ENCODE measurements at places on chromosomes 5 and 9. TPM values are rescaled to one million over a fixed set of nuclear protein-coding genes. Genes with fewer than 3 reads are reported as not detected.

Gene ANKRD34B
- not detected for total RNA-seq

Gene RXRA
- 19.7 TPM for total RNA-seq

Gene SPINK13
- total RNA-seq, result not detected

Gene SPATA31A5
- not detected for total RNA-seq

Gene SLC6A7
- total RNA-seq, result not detected

Gene FOXD4L5
- total RNA-seq, result not detected

Gene GPSM1
- total RNA-seq, result 34.2 TPM

Gene HSPA9
- 396 TPM for total RNA-seq

Gene DRD1
- total RNA-seq, result not detected

Gene LCP2
- not detected for total RNA-seq

Gene GRIN1
- total RNA-seq, result not detected

Gene MARVELD2
- 2.0 TPM for total RNA-seq

Gene TLR4
- 8.8 TPM for total RNA-seq

Gene GPR150
- total RNA-seq, result 0.20 TPM

Gene MAMDC2
- 1.8 TPM for total RNA-seq

Gene INSL4
- total RNA-seq, result not detected

Gene ARSK
- total RNA-seq, result 8.4 TPM
